Transverse colon (tissue), 4 donors: ENCODE measurements at places on chromosomes 16 and 17. TPM values are rescaled to one million over a fixed set of nuclear protein-coding genes. Genes with fewer than 3 reads are reported as not detected.

DNA sequence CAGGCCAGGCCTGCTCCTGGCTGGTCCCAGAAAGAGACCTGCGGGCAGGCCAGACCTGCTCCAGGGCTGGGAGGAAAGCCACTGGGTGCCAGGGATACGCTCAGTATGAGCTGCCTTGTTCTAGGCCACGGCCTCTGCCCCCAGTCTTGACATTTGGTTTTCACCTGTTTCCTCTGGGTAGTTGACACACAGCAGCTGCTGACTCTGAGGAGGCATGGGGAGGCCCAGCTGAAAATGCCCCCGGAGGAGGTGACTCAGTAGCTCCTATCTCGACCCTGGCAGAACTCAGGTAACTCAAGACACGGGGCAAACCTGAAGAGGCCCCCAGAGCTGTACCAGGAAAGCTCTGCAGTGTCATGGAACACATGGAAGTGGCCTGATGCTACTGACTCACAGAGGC is 13.9 kb upstream of the ADGRG1 start:
- no peak overlapping the region for H3K4me3 ChIP-seq
- no peak for DNase-seq
- peaks cover 11% of the 10 kb centered on the region for H3K4me1 ChIP-seq
- H3K36me3 ChIP-seq, result no peaks in the 10 kb centered on the region
- H3K27ac ChIP-seq, result no peak overlapping the region
- H3K27me3 ChIP-seq, result no peaks in the 10 kb centered on the region

- no peaks in the 10 kb centered on the region for H3K36me3 ChIP-seq
- no peak overlapping the region for H3K27ac ChIP-seq
- no peaks in the 10 kb centered on the region for H3K4me1 ChIP-seq
- H3K27me3 ChIP-seq, result no peaks in the 10 kb centered on the region
- no peak for DNase-seq
Measured at GRCh38 chr16:48511716-48512115, 98.3 kb downstream of the N4BP1 start.

GRCh38 chr16:67652578-67653127 is 7.4 kb downstream of the ACD start:
- H3K36me3 ChIP-seq, result no peaks in the 10 kb centered on the region
- peaks cover 7% of the 10 kb centered on the region for H3K4me1 ChIP-seq
- peak overlapping the region; percentile 22 for H3K4me3 ChIP-seq
- DNase-seq, result no peak

- no peaks in the 10 kb centered on the region for H3K27me3 ChIP-seq
- no peaks in the 10 kb centered on the region for H3K36me3 ChIP-seq
- no peak overlapping the region for H3K4me3 ChIP-seq
Measured at GRCh38 chr17:37701496-37701898, 43.4 kb downstream of the HNF1B start.

- peaks cover 33% of the 10 kb centered on the region for H3K36me3 ChIP-seq
- no peaks in the 10 kb centered on the region for H3K27me3 ChIP-seq
- no peaks in the 10 kb centered on the region for H3K4me1 ChIP-seq
- no peak for DNase-seq
- no peak overlapping the region for H3K4me3 ChIP-seq
Measured at GRCh38 chr16:50318796-50319578, 49.8 kb downstream of the BRD7 start.

DNA sequence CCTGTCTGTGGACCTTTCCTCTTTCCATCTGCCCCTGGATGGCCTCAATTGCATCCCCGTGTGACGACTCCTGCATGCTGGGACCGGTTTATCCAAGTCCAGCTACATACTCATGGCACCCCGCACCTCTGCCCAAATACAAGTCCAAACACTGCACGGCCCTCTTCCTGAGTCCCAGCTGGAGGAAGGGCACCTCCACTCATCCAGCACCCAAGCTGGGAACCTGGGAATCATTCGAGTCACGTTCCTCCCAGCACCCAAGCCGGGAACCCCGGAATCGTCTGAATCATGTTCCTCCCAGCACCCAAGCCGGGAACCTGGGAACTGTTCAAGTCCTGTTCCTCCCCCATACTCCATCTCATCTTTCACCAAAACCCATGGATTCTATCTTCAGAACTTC is 10.2 kb downstream of the TRARG1 start:
- H3K4me1 ChIP-seq, result no peaks in the 10 kb centered on the region
- DNase-seq, result no peak
- H3K27ac ChIP-seq, result no peak overlapping the region
- H3K4me3 ChIP-seq, result no peak overlapping the region
- no peaks in the 10 kb centered on the region for H3K27me3 ChIP-seq
- H3K36me3 ChIP-seq, result no peaks in the 10 kb centered on the region

DNA sequence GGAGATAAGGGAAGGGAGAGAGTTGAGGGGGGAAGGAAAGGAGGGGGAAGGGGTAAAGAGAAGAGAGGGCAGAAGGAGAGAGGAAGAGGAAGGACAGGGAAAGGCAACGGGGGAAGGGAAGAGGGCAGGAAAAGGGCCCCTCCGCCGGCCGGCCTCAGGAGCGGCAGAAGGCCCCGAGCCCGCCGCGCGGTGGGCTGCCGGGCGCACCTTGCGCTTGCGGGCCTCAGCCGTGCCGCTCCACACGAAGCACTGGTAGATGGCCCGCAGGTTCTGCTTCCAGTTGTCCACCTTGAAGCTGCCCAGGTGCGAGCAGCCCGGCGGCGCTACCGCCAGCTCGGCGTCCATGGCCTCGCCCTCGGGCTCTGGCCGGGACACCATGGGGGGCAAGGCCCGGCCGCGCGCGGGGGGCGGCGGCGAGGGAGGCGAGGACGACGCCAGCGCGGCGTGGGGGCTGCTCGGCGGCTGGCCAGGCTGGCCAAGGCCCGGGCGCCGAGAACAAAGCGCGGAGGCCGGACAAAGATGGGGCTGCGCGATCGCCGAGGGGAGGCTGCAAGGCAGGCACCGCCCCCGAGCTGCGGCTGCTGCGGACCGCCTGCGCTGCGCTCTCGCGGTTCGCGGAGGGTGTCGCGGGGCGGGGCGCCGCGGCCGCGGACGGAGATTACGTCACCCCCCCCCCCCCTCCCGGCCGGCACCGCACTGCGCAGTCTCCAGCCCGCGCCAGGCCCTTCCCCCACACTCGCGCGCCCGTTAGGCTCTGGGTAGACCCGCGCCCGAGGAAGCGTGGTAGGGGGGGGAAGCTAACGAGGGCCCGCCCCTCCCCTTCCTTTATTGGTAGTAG is at the start of gene USP22:
TSS of gene USP22 (minus strand) at position 554 of the 838 bp plus-strand sequence. CDS start at position 378, 176 bp downstream.
- peak within 1 kb of the TSS; percentile 99 for H3K27ac ChIP-seq
- H3K4me1 ChIP-seq, result peaks cover 35% of the 10 kb centered on the region
- no peak for DNase-seq
- H3K27me3 ChIP-seq, result no peaks in the 10 kb centered on the region
- H3K36me3 ChIP-seq, result no peaks in the 10 kb centered on the region

GRCh38 chr16:75379339-75379738 is 54.0 kb downstream of the CFDP1 start:
- H3K27ac ChIP-seq, result no peak overlapping the region
- H3K4me1 ChIP-seq, result peaks cover 8% of the 10 kb centered on the region
- no peak overlapping the region for H3K4me3 ChIP-seq
- no peak for DNase-seq

DNA sequence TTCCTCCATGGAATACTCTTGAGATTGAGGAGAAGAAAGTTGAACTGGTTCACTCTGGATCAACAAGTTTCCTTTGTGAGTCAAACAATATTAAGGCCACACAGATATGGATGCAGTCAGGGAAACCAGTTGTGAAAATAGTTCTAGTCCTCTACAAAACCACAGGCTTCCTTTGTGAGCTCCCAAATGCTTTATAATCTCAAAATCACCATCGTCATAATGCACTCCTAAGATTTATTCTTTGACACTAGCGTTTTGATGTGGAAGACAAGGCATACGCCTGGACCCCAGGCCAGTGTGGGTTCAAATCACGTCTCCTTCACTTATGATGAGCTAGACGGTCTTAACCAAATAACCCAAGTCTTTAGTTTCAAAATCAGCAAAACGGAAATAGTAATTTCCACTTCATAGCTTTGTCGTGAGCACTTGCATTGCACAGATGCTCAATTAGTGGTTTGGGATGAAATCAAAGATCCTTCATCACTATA is 142.6 kb downstream of the STX8 start:
- peak overlapping the region; percentile 58 for H3K27ac ChIP-seq
- no peaks in the 10 kb centered on the region for H3K36me3 ChIP-seq
- H3K4me1 ChIP-seq, result peaks cover 24% of the 10 kb centered on the region
- H3K4me3 ChIP-seq, result no peak overlapping the region

DNA sequence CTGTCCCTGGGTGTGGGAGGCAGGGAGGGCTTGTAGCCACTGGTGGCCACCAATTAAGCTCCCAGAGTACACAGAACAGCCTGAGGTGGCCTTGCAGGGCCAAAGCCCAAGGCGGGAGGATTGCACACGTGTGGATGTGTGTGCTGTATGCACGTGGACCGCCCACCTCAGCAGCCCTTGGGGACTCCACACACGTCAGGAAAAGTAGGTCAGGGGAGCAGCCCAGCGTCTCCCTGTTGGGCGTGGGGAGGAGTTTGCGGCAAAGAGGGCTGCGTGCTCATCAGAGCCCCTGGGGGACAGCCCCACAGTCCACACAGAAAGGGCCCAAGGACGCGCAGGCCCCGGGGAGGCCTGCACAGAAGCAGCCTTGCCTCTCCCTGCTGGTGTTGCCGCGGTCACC is 19.6 kb downstream of the SBK1 start:
- H3K4me3 ChIP-seq, result no peak overlapping the region
- no peaks in the 10 kb centered on the region for H3K27me3 ChIP-seq

- H3K4me1 ChIP-seq, result peaks cover 16% of the 10 kb centered on the region
- no peak for DNase-seq
- no peaks in the 10 kb centered on the region for H3K36me3 ChIP-seq
- H3K4me3 ChIP-seq, result no peak overlapping the region
- no peak overlapping the region for H3K27ac ChIP-seq
Measured at GRCh38 chr16:1327619-1327947, 5.9 kb upstream of the BAIAP3 start.

- DNase-seq, result no peak
- H3K4me1 ChIP-seq, result peaks cover 14% of the 10 kb centered on the region
- H3K27ac ChIP-seq, result peak overlapping the region; percentile 8
- H3K36me3 ChIP-seq, result no peaks in the 10 kb centered on the region
Measured at GRCh38 chr17:16081507-16082087, 82.0 kb downstream of the TTC19 start.

DNA sequence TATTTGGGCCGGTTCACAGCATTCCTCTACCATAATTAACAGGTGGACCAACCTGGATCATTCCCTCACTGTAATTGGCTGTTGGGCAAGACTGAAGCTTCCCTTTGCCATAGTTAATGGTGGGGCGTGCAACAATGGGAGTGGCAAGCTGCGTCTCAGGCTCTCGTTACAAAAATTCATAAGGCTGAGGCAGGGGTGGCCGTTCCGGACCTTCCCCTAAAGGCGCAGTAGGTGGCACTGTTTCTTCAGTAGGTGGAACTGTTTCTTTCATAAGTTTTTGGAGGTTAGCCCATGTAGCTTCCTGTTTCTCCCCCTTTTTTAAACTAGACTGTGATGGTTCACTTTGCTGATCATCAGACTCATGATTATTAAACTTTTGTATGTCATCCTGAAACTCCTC is 17.0 kb upstream of the TMC5 start:
- H3K27ac ChIP-seq, result no peak overlapping the region
- H3K27me3 ChIP-seq, result no peaks in the 10 kb centered on the region
- no peak overlapping the region for H3K4me3 ChIP-seq
- no peaks in the 10 kb centered on the region for H3K36me3 ChIP-seq
- peaks cover 13% of the 10 kb centered on the region for H3K4me1 ChIP-seq

DNA sequence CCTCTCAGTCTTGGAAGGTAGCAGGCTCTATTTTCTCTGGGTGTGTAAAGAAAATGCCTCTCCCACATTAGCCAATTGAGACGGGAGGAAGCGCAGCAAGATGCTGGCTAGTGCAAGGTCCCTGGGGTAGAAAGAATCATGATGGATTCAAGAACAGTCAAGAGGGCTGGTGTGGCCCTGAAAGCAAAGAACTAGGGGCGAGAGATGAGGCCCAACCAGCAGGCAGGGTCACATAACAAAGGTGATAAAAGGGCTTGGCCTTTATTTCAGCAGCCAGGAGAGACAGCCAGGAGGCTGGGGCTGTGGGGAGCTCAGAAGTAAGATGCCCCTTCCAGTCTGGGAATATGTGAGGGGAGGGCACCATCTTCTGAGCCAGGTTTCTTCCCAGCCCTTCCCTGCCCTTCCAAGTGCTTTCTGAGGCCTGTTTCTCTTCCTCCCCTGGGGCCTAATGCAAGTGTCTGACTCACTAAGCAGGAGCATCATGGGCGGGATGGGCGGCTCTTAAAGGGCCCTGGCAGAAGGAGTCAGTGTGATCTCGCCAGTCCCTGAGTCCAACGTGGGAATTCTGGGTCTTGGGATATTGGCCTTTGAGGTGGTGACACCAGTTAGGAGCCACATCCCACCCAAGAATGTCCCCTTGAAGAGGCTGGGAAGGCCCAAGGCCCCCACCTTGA is 3.9 kb upstream of the NLRC5 start:
- no peaks in the 10 kb centered on the region for H3K27me3 ChIP-seq
- H3K4me1 ChIP-seq, result peaks cover 31% of the 10 kb centered on the region
- H3K36me3 ChIP-seq, result no peaks in the 10 kb centered on the region
- peak overlapping the region; percentile 31 for H3K27ac ChIP-seq

DNA sequence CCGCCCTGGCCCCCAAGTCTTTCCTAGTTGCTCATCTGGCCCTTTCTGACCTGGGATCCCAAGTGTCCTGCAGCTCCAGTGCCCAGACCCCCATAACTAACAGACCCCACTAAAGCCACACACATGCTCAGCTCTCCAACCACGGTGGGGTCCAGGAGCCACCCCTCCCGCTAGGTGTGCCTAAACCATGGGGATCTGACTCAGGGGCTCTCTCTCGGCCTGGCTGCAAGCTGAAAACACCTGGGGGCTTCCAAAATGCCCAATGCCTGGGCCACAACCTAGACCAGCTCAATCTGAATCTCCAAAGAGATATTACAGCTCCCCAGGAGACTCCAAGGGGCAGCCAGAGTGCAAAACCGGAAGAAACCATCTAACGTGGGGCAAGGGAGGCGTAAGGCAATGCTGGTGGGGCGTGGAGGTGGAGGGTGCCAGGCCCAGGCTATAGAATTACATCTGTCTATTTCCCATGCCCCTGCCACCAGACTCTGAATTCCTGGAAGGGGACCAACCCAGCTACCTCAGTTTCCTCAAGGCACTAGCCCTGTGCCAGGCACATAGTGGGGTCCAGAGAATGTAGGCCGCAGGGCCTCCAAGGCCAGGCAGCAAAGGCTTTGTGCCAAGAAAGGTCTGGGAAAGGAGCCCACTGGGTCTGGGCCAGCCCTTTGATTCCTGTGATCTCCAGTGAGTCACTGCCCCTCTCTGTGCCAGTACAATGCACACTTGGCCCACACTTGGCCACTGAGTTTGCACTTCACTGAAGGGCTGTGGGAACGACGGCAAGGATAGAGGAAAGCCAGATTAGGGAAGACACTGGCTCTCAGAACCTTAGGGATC is 3.3 kb downstream of the CD2BP2 start:
- H3K4me1 ChIP-seq, result peaks cover 28% of the 10 kb centered on the region
- no peaks in the 10 kb centered on the region for H3K27me3 ChIP-seq
- H3K27ac ChIP-seq, result peak overlapping the region; percentile 99
- H3K36me3 ChIP-seq, result peaks cover 20% of the 10 kb centered on the region
- no peak overlapping the region for H3K4me3 ChIP-seq

KRTAP3-1 gene
- not detected for total RNA-seq

CCL13 gene
- total RNA-seq, result not detected

NOXO1 gene
- total RNA-seq, result 29.8 TPM

PIK3R5 gene
- 12.4 TPM for total RNA-seq

MARCHF10 gene
- not detected for total RNA-seq

SLC9A5 gene
- total RNA-seq, result 1.4 TPM

GNGT2 gene
- total RNA-seq, result 0.68 TPM

GHDC gene
- total RNA-seq, result 34.5 TPM

SLC13A2 gene
- 49.7 TPM for total RNA-seq

MEIOC gene
- total RNA-seq, result not detected

METRNL gene
- 46.8 TPM for total RNA-seq
